ENCODE measurements at places on chromosomes 6 and 20.

DNA sequence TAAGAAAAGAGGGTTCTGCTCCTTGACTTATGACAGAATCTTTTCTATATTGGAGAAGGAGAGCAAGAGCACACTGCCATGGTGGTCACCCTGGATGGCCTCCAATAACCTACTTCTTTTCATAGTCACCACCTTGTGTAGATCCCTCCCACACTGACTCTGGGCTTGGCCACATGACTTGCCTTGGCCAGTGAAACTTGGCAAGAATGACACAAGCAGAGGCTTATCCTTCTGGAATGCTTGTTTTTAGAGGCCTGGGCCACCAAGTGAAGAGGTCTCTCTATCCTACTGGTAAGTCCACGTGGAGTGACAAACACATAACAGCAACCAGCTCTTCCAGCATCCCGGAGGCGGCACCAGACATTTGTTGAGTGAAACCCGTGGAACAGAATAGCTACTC, 349.4 kb upstream of the JARID2 start:
- DNase-seq = no peak

DNA sequence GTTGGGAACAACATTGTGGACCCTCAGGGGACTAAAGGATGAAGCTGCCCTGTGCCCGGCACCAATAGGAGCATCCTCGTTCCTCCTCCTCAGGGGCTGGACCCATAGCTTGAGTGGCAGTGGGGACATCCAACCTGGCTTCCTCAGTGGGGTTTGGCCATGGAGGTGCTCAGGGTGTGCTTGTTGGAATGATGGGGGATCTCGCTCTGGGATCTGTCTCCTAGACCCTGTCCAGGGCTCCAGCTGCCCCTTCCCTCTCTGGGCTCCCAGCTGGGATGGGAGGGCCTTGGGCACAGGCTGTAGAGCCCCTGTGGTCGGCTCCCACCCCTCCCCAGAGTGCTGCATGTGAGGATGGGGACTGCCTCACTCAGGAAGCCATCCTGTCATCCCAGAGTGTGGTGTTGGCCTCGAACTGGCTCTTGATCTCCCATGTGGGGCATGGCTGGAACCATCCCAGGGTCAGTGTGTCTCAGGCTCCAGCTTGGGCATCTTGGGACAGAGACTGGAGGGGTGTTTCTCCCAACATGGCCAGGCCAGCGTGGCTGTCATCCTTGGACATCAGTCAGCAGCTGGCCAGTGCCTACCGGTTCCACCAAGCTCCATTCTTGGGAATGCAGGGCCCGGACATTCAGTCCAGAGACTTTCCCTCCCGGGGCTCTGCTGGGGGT, 9.5 kb upstream of the MYT1 start:
- DNase-seq = no peak

- no peak for DNase-seq
Observed at GRCh38 chr6:21539621-21540100, 53.9 kb upstream of the SOX4 start.

- DNase-seq = no peak
Observed at GRCh38 chr6:169592558-169592957, 109.3 kb downstream of the WDR27 start.

DNA sequence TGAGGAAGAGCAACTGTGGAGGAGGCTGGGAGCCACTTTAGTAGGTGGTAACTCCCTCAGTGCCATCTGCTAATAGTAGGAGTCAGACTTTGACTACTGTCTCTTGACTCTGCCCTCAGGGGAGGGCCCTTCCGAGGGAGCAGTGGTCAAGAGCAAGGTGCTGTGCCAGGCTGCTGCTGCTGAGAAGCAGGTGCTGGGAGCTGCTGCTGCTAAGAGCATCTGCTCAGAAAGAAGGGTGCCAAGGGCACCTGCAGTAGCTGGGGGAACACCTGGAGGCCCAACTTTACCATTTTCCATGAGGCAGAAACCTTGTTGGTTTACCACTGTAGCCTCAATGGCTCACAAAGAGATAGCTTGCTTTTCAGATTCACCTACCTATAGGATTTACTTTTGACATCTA, 18.5 kb downstream of the GGTLC1 start:
- no peak for DNase-seq

DNA sequence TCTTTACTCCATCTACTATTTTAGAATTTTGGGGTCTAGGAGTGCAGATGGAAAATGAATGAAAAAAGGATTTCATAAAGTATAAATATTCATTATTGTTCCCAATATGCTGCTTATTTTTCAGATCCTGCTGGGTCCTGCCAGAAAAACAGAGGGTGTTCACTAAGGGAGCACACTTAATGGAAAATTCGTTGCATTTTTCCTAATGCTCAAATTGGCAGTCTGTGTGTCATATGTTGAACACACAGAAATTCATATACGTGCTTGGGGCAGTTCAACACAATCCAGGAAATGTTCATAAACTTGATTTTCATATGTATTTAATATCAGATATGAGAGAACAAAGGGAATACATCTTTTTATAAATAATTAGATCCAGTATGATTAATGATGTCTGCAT, 1019.4 kb downstream of the EPHA7 start:
- no peak for DNase-seq

DNA sequence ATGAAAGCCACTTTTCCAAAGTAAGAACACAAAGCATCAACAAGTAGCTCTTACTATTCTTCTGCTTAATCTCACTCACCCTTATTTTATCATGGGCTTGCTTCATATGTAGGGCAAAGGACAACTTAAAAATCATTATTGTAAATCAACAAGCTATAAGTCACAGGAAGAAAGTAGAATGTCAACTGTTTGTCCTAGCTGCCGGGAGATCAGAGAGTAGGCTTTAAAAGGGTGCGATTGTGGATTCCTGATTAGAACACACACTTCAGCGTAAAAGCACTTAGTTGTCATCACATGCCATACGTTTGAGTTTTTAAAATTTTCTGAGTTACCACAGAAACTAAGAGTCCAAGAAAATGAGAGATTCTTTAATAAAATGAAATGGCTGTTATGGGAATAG, 44.4 kb upstream of the NHSL1 start:
- DNase-seq = no peak

GRCh38 chr6:44180886-44181285, 22.3 kb downstream of the CAPN11 start:
- no peak for DNase-seq

DNA sequence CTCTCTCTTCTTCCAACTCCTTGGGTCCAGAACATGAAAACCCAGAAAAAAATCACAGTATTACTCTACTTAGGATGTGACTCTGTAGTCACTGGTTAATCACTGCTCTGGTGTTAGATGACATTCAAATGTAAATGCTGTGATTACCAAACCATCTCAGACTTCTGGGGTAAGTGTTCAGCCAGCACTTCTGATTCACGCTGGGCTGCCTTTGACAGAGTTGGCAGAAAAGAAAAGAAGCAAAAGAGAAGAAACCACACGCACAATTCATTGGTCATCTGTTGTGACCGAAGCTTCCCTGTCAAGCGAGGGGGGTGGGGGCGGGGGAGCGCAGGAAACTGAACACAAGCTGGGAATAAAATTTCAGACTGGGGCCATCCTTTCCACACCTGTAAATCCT, 82.7 kb downstream of the PSMG4 start:
- DNase-seq = no peak
